ENCODE measurements at places on chromosomes 11 and 22.

- no peak for DNase-seq
Observed at GRCh38 chr22:23565305-23565914, 14.7 kb downstream of the IGLL1 start.

- peak; percentile 82 for DNase-seq
Observed at GRCh38 chr22:37643225-37643847, 3.9 kb downstream of the SH3BP1 start.

DNA sequence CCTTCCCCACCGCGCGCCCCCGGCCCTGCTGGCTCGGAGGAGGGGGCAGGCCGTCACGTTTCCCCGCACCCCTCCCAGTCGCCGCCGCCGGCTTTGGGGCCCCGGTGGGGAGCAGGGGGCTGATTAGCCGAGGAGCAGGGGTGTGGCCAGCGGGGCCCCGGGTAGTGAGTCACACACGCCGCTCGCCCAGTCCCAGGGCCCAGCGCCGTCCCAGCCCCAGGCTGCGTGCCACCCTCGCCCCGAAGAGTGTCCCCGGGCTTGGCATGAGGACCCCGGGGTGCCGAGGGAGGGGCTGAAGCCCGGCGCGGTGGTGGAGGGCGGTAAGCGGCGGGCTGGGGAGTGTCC lies 34.4 kb downstream of the PRDM11 start:
- DNase-seq: peak; percentile 52

DNA sequence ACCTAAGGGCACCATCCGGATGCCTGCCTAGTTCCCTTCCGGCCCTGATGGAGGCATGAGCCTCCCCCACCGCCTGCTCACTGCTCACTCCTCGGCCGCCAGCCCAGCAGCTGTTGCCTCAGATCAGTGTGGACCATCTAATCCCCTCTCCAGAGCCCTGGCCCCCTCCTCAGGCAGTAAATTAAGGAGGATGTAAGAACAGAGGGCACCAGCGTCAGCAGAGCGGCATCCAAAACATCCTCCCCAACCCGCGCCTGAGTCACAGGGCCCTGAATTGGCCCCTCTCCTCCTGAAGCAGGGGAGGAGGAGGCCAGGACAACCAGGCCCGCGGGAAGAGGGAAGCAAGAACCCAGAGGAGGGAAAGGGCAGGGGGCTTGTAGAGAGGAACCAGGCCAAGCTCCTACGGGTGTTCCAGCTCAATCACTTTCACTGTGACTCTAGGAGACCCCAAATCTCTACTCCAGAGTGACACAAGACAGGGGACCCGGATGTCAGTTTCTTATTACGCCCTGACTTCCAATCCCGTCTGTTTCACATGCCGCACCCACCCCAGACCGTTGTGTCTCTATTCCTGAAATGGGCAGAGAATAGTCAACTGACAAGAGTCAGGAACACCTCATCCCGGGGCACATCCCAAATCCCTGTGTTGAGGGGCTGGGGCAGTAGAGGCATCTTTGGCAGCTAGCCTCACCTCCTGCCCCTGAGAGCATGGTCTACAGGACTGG lies 31.3 kb upstream of the MYOD1 start:
- no peak for DNase-seq

DNA sequence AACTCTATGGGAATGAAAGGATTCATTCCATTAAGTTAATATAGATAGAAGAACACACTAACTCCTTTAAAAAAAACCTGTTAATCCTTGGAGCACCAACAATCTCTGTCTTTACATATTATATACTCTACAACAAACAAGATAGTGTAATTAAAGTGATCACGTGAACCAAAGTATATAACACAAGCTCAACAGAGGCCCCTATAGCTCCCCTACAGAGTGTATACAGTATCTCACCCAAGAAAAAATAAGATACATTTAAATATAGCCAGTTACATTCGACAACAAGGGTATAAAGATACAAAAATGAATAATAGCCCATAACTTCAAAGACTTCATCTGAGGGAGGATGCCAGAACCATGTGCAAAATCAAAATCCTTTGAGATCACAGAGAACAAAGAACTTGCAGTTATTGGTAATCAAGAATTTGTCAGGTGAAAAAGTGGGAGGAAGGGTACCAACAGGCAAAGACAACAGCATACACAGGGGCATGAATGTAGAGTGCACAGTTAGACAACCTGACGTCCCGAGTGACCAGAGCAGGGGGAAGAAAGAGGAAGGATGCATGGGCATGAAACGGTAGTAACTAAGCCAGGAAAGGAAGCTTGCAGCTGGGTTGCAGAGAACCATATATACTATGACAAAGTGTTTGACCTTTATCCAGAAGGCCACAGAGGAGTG lies 4.7 kb downstream of the FCHSD2 start:
- DNase-seq: no peak

- no peak for DNase-seq
Observed at GRCh38 chr11:65043881-65044501, 3.0 kb downstream of the SAC3D1 start.

- no peak for DNase-seq
Observed at GRCh38 chr22:35148866-35149548, 83.0 kb downstream of the ISX start.

GRCh38 chr22:20083157-20083890 lies 3.3 kb downstream of the DGCR8 start:
- no peak for DNase-seq

- no peak for DNase-seq
Observed at GRCh38 chr11:64863391-64864060, 14.9 kb downstream of the EHD1 start.

GRCh38 chr11:2448661-2449547 lies 4.1 kb downstream of the KCNQ1 start:
- DNase-seq: no peak

DNA sequence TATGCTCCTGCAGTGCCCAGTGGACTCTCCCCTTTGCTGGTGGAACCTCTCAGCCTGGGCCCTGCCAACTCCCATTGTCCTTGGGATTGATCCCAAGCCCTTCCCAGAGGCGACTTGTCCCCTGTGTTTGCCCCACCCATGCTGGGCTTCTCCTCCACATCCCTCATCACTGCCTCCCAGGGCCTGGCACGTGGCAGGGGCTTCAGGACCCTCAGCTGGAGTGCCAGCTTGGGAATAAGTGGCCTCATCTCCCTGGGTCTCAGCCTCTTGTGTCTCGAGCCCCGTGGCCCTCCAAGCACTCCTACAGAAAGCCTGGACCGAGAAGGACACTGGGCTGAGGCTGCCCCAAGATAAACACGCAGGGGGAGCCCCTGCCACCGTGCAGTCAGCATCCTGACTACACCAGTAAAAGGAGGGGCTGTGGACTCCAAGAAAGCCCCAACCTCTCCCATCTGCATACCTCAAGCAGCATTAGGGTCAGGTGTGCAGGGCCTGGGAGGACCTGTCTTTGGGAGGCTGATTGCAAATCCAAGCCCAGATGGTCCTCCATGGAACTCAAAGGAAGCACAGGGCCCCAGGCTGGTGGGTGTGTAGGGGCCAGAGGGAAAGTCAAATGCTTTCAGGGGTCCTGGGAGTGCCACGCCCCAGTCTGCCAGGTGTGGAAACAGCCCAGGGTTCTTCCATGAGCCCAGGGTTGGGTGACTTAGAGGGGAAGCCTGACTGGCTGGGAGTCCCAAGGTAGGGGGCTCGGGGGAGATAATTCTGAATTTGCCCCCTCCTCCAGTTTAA lies 9.5 kb upstream of the GNAZ start:
- no peak for DNase-seq

DNA sequence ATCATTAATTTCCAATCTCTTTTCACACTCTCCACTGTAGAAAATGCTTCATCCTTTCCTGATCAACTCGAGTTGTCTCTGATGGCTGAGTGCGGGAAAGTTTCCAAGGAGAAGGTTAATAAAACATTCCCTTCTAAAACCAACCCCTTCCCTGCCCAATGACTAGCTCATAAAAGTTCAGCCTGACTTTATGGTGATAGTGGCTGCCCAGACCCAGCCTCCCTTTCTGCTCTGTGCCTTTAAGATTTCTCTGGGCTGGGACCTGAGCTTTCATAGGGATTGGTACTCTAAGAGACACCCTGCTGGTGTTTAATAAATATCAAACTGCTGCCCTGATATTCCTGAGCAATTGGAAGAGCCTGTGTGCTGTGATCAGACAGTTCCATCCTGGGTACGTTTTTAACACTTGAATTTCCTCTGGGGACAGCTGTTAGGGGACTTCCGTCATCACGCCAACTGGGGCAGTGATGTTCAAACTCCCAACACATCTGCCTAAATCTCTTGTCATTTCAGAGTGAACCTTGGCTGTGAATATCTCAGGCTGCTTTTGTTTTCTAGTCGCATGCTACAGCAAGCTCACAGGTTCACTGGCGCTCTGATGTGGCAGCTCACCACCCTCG lies 195.0 kb upstream of the KIRREL3 start:
- DNase-seq: no peak

DNA sequence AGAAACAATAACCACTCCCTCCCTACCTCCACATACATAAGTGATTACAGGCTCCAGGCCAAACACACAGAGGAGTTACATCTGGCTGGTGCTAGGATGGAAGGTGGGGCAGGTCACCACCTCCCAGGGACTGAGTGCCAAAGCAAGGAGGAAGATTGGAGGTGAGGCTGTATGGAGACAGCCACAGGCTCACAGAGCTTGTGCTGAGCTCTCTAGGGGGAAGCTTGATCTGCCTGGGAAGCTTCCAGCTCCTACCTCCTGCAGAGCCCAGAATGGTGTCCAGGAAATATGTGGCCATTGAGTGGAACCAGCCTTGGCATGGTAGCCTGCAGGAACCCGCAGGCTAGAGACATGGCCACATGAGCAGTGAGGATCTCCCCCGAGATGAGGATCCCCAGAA lies 3.6 kb upstream of the MED15 start:
- no peak for DNase-seq
